AG08396 (cell line): ENCODE measurements at places on chromosomes 3 and 15.

GRCh38 chr15:31379042-31379441 lies 52.4 kb downstream of the KLF13 start:
- DNase-seq, result no peak

DNA sequence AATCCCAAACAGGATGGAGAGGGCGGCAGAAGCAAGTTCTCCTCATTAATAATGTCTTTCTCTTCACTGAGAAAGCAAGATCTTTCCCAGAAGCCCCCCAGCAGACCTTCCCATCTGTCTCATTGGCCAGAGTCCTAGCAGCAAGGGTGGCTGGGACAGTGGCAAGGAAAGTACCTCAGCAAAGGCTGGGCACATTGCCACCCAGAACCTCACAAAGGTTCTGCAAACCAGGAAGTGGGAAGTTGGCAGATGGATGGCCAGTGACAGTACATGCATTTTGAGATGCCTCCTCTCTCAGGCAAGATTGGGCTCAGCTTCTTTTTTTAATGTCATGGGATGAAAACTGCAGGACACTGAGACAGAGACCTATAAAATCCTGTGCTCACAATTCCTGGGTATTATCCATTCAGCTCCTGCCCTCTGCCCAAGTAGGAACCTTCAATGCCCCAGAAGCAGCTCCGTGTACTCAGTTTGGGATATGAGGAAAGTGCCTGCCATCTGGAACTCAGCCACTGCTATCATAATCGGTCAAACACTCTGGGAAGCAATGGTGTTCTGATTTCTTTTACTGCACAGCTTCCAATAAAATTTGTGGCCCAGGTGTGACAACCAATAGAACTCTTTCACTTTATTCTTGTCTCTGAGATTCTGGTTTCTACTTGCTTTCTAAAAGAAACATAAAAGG lies 25.5 kb downstream of the DPH3 start:
- no peak for DNase-seq

DNA sequence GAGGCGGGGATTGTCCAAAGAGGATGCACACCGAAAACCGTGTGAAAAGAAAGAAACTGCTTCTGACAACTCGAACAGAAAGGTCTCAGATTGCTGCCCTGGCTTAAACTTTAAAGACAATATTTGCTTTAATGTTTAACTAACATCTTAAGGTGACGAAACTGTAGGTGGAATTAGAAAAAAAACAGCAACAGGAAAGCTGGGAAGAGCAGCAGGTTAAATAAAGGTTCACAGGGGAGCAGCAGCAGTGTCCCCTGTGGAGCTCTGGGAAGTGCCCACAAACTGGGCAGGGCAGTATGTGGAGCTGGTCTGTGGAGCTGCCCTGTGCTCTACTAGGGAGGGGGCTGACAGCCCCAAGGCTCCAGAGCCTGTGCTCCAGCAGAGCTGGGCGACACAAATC lies 25.4 kb downstream of the RUVBL1 start:
- no peak for DNase-seq

DNA sequence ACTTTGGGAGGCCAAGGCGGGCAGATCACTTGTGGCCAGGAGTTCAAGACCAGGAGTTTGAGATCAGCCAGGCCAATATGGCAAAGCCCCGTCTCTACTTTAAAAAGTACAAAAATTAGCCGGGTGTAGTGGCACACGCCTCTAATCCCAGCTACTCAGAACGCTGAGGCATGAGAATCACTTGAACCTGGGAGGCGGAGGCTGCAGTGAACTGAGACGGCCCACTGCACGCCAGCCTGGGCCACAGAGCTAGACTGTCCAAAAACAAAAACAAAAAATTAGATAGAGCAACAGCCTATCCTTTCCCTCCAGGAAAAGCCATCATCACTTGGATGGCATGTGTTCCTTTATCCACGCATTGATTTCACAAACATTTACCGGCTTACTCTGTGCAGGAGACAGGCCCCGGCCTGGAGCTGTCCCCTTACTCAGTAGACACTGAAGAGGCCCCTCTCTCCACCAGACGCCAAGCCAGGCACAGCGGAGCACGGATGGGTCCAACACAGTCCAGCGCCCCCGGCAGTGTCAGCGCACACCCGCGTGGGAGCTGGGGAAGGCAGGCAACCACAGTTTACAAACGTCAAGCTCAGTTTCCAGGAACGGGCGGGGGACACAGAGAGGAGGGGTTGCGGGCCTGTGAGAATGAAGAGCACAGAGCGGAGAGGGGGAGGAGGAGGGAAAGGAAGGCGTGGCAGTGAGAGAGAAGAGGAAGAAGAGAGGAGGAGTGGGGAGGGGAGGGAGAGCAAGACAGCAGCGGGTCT lies 3.1 kb downstream of the GP5 start:
- DNase-seq, result peak; percentile 59

- no peak for DNase-seq
Measured at GRCh38 chr3:69282181-69282580, 103.7 kb downstream of the FRMD4B start.

GRCh38 chr3:36820083-36820482 lies 55.7 kb upstream of the DCLK3 start:
- no peak for DNase-seq

- no peak for DNase-seq
Measured at GRCh38 chr3:25611193-25611592, 53.5 kb downstream of the TOP2B start.

DNA sequence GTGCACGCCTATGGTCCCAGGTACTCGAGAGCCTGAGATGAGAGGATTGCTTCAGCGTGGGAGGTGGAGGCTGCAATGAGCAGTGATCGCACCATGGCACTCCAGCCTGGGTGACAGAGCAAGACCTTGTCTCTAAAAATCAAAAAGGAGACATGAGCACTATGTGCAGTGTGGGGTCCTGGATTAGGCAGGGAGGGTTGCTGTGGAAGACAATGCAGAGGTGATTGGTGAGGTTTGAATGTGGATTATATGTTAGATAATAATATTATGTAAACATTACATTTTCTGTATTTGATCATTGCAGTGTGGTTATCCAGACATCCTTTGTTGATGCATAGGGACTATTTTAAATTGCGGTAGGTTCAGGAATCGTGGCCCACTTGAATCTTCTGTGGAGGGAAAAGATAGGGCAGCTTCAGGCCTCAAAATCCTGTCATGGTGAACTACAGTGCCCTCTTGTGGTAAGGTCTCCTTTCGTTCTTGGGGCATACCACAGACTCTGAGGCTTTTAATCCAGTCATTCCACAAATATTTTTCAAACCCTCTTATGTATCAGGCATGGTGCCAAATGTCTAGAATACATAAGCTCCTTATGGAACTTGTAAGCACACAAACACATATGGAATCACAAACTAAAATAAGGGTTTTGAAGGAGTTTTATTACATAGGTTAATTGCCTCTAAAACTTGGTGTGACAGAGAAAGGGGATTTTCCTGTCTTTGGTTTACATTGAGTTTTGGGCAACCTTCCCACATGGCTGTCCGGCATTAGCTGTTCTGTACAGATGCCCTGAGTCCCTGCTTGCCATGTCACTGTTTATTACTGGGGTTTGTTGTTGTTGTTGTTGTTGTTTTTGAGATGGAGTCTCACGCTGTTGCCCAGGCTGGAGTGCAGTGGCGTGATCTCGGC lies 37.7 kb downstream of the GPD1L start:
- DNase-seq, result peak; percentile 86

DNA sequence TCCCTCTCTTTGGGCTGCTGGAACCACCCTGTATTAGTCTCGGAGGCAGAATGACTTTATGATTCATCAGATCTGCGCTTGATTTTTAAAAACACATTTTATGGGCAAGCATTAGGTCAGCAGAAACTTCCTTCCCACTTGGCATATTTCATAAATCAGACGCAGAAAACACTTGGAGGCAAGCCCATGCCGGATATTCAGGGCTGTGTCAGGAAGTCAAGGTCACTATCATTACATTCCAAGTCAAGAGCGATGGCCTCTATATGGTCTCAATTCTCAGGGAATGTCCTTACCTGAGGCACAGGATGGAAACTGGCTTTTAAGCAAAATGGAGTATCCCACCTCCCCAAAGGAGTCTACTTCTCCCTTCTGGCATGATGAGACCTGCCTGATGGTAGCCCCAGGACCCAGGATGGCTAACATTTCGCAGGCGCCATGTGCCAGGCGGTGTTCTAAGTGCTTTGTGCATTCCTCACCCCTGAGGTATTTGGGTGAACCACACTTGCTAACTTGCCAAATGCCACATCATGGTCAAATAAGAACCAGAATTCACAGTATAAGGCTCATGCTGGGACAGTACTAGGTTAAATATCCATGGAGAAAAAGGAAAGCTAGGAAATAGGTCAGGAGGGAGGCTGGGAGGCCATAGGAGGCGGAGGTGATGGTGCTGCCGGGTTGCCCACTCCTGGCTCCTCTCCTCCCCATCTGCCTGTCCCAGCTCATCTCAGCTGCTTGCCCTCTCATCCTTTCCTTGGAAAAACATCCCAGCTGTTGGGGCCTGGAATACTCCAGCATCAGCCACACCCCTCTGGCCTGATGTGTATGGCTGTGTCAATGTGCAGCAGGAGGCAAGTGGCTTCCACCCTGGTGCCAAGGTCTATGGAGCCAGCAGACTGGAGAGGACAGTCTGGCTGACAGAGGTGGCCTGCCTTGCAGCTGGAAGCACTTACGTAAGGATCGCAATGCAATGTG lies 18.8 kb downstream of the BCL2L10 start:
- peak; percentile 52 for DNase-seq

- no peak for DNase-seq
Measured at GRCh38 chr3:168493412-168494205, 397.9 kb upstream of the GOLIM4 start.

- DNase-seq, result no peak
Measured at GRCh38 chr15:78407608-78408354, 30.2 kb upstream of the IREB2 start.

DNA sequence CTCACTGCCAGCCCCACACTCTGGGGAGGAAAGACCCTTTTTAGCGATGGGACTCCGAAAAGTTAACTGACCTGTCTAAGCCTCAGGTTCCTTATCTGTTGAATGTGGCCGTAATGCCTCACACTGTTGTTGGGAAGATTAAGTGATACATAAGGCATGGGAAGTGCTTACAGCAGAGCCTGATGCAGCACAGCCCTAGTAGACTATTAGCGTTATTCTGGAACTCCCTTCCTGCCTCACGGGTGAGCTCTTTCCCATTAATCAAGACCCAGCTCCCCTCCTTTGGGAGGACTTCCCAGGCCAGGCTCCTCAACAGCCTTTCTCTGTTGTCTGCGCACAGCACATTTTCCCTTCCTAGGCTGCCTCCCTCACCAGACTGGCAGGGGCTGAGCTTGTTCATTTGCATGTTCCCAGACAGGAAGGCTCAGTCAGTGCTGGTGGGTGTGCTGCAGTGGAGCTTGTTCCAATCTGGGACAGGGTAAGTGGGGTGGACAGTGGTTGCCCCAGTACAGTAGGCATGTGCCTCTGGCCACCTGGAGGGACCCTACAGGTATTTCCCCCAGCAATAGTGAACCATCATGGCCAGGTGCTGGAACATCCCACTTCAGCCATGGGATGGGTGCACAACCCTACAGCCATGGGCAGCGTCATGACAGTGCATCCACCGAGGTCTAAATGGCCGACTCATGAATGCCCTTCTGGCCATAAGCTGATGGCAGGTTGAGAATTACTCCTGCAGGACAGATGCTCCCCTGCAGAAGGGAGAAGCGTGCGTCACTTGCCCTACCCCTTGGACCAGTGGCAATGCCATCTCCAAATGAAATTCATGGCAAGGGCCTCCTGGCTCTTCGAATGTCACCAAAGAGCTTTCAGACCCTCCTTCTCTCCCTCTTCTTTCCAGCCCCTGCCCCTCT lies 5.8 kb upstream of the PSTPIP1 start:
- no peak for DNase-seq

DNA sequence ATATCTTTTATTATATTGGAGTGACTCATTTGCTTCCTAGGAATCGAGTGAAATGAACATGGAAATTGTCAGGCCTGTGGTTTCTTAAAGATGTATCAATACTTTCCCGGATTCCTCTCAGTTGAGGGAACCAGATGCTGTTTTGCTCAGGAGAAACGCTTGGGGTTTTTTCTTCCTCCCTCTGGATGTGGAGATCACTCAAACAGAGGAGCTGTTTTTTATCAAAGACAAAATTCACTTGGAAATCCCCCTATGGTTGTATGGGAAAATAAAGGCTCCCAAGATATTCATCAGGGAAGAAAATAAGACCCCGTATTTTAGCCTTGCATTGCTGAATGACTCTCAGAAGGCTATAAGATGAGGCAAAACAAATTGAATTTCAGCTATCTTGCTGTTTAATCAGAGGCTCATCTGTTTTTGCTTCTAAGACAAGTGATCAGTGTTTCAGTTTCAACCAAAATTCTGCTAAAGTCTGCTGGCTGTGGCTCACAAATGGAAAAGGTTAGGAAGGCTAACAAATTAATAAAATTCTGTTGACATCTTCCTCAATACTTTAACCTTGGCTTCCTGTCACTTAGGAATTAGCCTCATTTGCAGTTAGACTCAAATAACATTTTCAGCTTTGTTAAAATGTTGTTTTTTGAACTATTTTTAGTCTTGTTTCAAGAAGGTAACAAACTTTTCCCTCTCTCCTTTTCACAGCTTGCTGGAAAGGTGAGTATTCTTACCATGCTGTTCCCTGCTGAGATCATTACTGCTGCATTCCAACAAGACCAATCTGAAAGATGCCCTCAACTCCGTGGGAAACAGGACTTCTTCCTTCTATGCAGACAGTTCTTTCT lies 83.6 kb downstream of the COL6A5 start:
- no peak for DNase-seq

- DNase-seq, result no peak
Measured at GRCh38 chr3:39322936-39323335, 6.6 kb upstream of the CCR8 start.

- no peak for DNase-seq
Measured at GRCh38 chr15:65927545-65927944, 58.3 kb downstream of the RAB11A start.

- DNase-seq, result no peak
Measured at GRCh38 chr15:77657634-77658238, 25.0 kb upstream of the LINGO1 start.

- no peak for DNase-seq
Measured at GRCh38 chr3:50830451-50830850, 155.7 kb downstream of the DOCK3 start.

DNA sequence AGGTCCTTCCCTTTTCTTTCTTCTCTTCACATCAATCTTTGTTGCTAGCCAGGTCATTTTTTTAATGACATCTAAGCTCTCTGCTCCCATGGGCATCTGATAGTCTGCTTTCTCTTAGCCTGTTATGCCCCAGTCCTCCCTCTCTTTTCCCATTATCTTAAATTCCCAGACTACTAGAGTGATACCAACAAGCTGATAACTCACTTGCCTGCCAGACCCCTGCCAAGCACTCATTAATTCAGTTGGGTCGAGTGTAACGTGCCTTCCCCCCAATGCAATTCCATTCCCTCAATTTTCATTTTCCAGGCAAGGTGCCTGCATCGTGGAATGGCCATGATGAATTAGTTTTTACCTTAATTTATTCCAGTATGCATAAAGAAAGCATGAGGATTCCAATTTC lies 450.8 kb upstream of the ADAMTS9 start:
- DNase-seq, result no peak

GRCh38 chr3:10445561-10446175 lies 59.7 kb downstream of the ATP2B2 start:
- DNase-seq, result peak; percentile 35

DNA sequence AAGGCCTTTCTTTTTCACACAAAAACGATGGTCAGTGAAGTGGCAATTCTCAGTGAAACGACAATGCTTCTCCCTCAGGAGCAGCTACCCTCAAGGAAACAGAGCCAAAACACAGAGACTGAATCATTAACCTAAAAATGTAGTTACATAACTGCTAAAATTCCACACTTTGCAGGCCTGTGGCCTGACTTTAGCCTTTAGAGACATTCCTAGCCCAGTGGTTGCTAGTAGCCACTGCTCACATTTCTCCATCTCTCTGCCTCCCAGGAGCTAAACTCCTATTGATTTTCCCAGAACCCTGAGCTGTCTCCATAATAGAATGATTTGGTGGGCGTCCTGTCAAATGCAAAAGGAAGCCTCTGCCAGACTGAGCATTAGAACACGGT lies 630.1 kb upstream of the KCNMB2 start:
- peak; percentile 81 for DNase-seq
